ENCODE measurements at places on chromosomes 7 and 10.
A peak's percentile ranks its signal among the peaks of the same experiment; 100 is the strongest.

DNA sequence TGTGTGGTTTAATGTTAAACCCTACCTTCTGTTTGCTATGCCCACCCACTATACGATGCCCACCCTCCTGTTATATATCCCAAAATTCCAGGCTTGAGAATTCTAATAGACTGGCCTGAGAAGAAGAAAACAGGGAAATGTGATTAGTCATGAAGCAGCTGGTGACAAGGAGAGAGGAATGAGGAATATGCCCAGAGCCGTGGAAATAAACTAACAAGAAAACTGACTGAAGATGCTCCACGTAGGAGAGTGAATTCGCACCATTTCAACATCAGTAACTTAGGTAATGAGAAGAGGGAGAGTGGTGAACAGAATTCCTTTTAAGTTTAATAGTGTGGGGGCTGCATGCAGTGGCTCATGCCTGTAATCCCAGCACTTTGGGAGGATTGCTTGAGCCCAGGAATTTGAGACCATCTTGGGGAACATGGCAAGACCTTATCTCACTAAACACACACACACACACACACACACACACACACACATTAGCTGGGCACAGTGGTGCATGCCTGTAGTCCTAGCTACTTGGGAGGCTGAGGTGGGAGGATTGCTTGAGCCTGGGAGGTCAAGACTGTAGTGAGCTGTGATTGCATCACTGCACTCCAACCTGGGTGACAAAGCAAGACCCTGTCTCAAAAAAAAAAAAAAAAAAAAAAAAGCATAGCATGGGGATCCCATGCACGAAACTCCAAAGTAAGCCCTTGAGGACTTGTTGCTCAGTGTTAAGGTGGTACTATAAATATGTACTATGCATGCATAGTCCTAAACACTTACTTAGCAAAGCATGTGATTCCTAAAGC, 16.1 kb upstream of the SYPL1 start:
- no peak for DNase-seq

DNA sequence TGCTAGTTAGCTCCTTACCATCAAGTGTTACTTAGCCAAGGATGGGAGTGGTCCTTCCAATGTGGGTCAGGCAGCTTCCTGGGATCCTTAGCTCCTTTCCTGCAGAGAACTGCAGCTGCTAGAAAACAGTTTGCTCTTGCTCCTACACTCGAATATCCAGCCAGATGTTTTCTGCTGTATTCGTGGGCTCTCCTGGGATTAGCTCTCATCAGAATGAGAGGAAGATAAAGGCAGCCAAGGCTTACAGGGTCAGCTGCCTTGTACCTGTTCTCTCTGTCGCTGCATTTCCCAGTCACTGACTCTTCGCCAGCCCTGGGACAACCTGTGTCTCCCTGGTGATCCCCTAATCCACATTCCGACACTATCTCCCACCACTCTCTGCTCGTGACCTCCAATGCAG, 29.0 kb downstream of the NEUROD6 start:
- DNase-seq = no peak

- peak; percentile 57 for DNase-seq
Measured at GRCh38 chr7:151309311-151309710, 32.3 kb upstream of the NUB1 start.

DNA sequence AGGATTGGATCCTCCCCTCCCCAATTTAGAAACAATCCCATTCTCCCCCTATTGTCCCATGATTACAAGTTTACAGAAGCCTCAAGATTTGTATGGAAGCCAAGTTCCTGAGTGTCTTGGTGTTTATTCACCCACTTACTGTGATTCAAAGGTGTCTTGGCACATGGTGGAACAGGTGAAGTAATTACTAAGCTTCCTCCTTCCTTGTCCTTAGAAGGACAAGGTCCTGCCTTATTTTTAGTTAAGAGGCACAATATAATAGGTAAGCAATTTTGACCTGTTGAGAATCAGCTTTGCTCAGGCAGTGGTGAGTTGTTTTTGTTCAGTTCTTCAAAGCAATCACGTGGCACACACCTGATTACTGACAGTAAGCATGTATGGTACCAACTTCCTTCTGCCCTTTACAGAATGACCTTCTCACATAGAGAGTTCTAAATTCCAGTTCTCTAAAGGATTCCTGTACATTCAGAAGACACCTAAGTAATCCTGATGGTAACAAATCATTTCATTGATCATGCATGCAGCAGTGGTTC, 60.7 kb upstream of the SLC13A1 start:
- no peak for DNase-seq

GRCh38 chr10:44004913-44005787, 356.5 kb upstream of the ZNF32 start:
- no peak for DNase-seq

DNA sequence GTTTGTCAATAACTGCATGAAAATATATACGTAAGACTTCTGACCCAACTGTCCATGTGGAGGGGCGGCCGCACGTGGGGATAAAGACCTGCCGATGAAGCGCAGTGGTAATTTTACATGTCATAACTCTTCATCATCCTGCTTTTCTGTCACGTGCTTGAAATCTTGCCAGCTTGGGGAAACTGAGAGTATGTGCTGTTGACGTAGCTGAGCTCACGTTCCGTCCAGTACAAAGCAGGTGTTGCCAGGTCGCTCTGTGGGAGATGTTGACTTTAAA, 105.1 kb downstream of the INPP5A start:
- DNase-seq = peak; percentile 49

- no peak for DNase-seq
Measured at GRCh38 chr7:54888067-54888733, 129.2 kb upstream of the SEC61G start.

DNA sequence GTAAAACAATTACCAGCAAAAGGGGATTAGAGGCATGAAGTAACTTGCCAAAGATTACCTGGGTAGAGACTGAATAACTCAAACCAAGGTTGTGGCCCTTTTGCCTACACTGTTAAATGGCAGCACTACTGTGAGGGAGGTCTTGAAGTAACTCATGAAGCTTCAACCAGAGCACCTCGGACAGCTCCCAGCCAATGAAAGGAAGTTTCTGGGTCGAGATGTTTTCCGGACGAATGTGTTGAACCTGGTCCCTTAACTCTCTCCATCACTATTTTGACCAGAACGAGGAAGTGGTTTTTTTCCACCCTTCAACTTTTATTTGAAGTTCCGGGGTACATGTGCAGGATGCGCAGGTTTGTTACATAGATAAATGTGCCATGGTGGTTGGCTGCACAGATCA, 133.6 kb upstream of the PRKCQ start:
- DNase-seq = no peak

GRCh38 chr10:89809766-89810165, 108.4 kb downstream of the KIF20B start:
- DNase-seq = no peak

DNA sequence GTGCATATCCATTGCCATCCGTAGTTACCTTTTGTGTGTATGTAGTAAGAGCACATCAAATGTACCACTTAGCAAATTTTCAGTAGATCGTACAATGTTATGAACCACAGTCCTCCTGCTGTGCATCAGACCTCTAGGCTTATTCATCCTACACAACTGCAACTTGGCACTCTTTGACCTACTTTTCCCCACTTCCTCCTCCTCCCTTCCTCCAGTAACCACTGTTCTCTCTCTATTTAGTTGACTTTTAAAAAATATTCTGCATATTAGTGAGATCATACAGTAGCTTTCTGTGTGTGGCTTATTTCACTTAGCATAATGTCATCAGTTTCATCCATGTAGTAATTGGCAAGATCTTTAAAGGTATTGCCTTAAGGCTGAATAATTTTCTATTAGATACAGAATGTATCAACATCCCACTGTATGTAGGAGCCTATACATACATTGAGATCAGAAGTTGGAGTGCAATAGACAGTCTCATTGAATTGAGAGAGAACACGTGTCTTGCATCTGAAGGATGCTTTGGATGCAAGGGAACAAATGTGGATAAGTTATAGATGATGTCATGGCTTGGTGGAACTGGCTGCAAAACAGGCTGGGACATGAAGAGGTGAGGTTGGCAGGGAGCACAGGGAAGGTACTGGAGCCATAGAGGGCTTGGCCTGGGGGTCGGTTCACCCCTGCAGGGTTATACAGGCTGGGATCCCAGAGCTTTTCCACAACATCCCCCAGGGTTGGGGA, 83.0 kb upstream of the FAM180A start:
- no peak for DNase-seq

DNA sequence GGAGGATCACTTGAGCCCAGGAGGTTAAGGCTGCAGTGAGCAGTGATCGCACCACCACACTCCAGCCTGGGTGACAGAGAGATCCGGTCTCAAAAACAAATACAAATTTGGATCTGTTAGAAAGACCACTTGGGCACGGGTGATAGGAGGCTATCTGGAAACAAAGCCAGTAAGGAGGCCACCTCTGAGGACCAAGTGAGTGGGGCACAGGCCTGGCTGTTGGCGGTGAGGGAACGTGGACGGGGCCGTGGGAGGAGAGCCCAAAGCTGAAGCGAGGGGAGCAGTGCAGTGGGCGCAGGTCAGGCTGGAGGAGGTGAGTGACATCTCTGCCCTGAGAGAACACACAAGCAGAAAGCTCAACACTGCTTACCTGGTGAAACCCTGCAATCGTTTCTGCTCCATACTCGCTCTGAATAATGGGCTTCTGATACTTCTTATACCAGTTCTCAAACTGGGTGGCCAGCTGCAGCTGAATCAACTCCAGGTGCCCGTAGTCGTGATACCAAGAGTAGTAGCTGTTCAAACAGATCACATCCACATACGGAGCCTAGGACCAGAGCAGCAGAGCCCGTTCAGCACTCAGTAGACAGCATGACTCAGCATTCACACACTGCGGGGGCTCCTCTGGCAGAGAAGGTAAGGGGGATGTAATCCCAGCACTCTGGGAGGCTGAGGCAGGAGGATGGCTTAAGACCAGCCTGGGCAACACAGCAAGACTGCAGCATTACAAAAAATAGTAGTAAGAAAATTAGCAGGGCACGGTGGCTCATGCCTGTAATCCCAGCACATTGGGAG, 14.5 kb downstream of the GUSB start:
- no peak for DNase-seq

GRCh38 chr7:138907201-138907847, 73.9 kb downstream of the KIAA1549 start:
- peak; percentile 21 for DNase-seq

GRCh38 chr10:16673443-16673842, 143.8 kb downstream of the RSU1 start:
- no peak for DNase-seq

GRCh38 chr10:131929122-131929845, 28.5 kb downstream of the PPP2R2D start:
- DNase-seq = no peak

DNA sequence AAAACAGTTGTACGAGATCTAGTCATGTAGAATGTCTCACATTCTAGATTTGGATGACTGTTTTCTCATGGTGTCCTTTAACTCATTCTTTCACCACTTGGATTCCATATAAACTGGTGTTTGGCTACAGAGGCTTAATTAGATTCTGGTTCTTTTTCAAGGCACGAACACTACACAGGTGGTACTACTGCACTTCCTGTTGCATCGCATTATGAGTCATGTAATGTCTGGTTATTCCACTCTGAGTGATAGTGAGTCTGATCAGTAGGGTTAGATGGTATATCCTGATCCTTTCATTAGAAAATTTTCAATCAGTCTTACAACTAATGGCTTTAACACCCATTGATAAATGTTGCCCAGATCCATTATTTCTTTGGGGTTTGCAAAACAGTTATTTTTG, 11.2 kb upstream of the AKAP9 start:
- DNase-seq = no peak

DNA sequence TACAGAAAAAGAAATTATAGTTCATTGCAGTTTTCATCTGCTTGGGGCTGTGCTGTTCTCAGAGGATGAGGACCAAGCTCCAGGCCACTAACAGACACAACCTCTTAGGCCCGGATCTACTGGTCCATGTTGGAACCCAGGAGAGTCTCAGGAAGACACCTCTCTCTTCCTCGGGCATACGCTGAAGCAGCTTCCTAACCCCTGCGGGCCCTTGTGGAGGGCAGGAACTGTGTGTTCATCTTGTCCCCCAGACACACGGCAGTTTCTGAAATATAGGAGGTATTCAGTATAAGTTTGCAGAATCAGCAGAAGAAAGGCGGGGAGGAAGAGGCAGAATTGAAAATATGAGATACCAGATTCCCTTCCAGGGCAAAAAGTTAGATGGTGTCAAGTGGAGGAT, 78.4 kb downstream of the EEPD1 start:
- no peak for DNase-seq

GRCh38 chr10:48655411-48656240, 29.0 kb upstream of the WDFY4 start:
- no peak for DNase-seq

DNA sequence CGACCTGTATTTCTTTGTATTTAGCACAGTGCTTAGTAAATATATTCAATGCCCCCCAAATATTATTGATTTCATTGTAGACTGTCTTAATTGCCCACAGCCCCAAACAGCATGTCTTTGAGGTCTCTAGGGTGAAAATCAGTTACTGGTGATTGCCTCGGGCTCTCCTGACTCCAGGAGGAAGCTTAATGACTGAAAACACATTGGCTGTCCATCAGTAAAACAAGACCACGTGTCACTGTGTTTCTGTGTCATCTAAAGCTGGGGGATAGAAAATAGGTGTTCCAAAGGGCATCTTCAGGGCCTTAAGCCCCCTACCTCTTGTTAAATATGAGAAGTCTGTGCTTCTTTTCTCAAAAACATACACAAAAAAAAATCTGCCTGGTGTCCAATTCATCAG, 67.9 kb downstream of the CACNA2D1 start:
- DNase-seq = no peak

- no peak for DNase-seq
Measured at GRCh38 chr10:97580421-97581367, 3.5 kb upstream of the HOGA1 start.

DNA sequence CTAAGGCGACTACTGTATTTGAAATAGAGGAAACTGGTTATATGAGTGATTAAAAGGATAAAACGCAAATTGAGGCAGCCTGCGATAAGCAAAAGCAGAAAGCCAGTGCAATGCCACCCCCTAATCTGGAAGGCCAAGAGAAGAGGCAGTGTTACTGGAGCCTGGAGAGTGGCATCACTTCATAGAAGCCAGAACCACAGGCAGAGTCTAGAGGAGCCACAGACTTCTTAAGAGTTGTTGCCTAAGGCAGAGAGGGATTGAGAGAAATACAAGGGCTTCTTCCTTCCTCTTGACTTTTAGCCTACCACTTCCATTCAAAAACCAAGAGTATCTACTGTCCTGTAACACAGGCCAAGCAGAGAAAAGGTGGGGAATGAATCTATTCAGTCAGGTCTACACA, 94.9 kb upstream of the SKAP2 start:
- no peak for DNase-seq

DNA sequence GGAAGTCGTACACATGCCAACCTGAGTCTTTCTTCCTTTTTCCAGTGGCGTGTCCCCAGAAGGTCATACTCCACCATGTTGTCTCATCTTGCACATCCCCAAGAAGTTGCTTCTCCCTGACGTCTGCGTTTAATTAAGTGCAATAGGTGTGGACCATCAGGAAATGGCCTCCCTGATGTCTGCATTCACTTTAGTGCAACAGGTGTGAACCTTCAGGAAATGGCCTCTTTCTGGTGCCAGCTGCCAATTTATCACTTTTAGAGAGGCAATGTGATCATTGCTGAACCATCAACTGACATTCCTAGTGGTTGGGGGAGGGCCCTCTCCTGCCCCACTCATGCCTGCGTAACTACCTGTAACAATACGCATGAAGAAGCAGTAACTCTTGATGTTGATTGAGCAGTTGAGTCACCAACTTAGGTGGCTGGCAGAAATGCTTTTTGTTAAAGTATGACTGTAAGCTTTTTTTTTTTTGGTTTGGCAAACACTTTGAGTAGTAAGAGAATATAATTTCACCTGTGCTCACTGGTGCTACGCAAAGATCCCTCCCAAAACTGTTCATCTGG, 25.8 kb downstream of the SCIN start:
- DNase-seq = no peak

GRCh38 chr7:40965774-40966173, 737.1 kb downstream of the INHBA start:
- no peak for DNase-seq

GRCh38 chr10:104317726-104318299, 20.5 kb downstream of the ITPRIP start:
- peak; percentile 86 for DNase-seq
